ENCODE measurements at places on chromosomes 4 and X. TPM values are rescaled to one million over a fixed set of nuclear protein-coding genes. Genes with fewer than 3 reads are reported as not detected.

DNA sequence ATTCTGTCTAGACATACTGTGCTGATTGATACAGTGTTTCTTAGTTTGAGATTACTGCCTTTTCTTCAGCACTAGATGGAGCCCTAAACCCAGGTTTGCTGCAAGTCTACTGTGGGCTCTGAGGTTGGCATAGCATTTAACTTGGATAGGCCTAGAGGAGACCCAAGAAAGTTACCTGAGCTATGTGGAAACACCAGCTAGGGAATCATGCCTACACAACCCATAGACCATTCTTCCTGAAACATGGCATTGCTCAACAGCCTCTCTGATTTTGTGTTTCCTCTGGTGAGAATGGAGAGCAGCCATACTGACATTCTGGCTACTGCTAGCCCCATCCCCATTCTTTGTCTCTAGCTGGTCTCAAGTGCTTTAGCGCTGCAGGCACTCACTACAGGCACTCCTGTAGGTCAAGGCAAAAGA, 287.7 kb upstream of the PCDH18 start:
- no peak for DNase-seq

Gene RHOXF1
- total RNA-seq = 1.4 TPM

Gene PABPC5
- not detected for total RNA-seq

GRCh38 chrX:113470166-113470565, 629.5 kb upstream of the AMOT start:
- DNase-seq = no peak

GRCh38 chr4:15297344-15297743, 130.5 kb upstream of the C1QTNF7 start:
- no peak for DNase-seq

GRCh38 chr4:112328734-112329130, 31.6 kb downstream of the ALPK1 start:
- DNase-seq = no peak

- no peak for DNase-seq
Measured at GRCh38 chr4:73499996-73500765, 18.6 kb downstream of the AFM start.

Gene CFI
- not detected for total RNA-seq

- DNase-seq = no peak
Measured at GRCh38 chr4:152946446-152946845, 10.3 kb downstream of the FHDC1 start.
